Lung (tissue), 17 donors: ENCODE measurements at places on chromosomes 4 and X.

- no peak for DNase-seq
Measured at GRCh38 chr4:930827-931193, 1.3 kb downstream of the GAK start.

DNA sequence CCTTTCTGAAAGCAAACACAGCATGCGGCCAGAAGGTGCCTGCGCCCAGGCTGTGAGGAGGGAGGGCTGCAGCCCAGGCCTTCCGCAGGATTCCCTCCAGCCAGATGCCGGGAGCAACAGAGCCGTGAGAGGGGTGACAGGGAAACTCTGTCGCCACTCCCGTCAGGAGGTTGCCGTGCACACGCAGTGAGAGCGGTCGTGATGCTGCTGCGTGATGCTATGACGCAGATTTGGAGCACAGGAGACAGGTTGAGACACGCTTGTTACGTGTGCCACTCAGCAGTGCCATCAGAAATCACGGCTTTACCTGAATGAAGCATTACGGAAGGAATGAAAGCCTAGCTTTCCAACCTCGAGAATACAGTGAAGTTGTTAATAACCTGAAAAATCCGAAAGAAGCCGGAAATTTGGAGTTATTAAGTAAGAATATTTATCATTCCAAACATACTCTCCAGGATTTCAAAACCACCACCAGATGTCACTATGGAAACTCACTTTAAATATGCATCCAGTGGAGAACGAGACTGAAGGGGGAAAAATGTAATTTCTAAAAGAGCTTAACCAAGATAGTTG lies 54.4 kb downstream of the FAT1 start:
- DNase-seq = peak; percentile 86

- no peak for DNase-seq
Measured at GRCh38 chr4:87216469-87216868, 3.9 kb downstream of the KLHL8 start.

GRCh38 chr4:170990989-170991589 lies 822.1 kb upstream of the GALNTL6 start:
- peak; percentile 36 for DNase-seq

GRCh38 chrX:139112432-139112831 lies 400.9 kb upstream of the FGF13 start:
- no peak for DNase-seq
